Neuronal stem cell (in vitro differentiated cells): ENCODE measurements at places on chromosomes 4 and X.

DNA sequence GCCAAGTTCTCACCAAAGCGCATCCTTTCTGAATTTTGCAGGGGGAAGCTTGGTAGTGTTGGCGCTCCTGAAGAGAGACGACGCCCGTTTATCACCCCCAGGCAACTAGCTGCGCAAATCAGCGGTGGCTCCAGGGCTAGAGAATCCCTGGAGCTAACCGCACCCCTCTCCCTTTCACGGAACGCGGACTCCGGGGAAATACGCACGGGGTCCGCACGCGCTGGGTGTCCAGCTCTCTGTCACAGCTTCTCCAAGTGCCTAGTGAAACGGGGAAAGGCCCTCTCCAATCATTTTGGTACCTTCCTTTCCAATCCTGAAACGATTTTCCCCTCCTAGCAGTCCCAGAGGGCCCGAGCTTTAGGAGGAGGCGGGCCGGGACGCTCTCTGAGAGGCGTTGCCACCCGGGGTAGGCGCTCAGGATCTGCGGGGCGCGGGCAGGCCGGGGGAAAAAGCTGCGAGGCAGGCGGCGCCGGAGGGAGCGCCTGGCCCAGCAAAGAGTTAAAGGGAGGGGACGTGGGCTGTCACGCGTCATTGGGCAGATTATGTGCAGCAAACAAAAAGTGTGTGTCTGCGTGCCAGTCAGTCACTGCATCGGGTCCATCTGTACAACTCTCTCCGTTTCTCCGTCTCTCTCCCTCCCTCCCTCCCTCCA is at the start of gene PRDM8:
Gene PRDM8 (plus strand): TSS at position 582 of the 652 bp plus-strand sequence. CDS start 2,578 bp downstream, outside the sequence.
- no peak for DNase-seq

- peak; percentile 17 for DNase-seq
These were observed 33.1 kb downstream of the FTHL17 start for GRCh38 chrX:31038575-31039326.

GRCh38 chr4:163395055-163395454 is 51.4 kb downstream of the NPY5R start:
- no peak for DNase-seq

GRCh38 chr4:142230991-142231390 is 594.6 kb downstream of the IL15 start:
- no peak for DNase-seq

DNA sequence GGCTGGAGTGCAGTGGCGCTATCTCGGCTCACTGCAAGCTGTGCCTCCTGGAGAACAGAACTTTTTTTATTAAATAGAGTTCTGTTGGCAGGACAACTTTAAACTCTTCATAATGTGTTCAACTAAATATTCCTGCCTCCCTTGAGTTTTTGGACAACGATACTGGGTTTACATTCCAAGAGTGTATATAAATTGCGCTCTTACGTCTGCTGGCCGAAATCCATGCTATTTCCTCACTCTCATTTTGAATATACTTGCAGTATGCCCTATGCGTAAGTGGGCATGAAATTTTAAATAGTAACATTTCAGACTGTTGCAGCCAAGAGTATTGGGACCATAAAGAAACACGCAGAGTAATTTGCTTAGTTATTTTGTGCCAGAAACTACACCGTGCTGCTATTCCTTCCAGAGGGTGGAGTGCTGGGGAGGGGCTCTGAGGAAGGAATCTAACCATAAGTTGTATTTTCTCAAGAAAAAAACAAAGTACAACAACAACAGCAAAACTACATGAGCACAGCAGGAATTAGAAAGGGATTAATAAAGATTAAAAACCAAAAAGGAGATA is 480.0 kb downstream of the NLGN4X start:
- no peak for DNase-seq

DNA sequence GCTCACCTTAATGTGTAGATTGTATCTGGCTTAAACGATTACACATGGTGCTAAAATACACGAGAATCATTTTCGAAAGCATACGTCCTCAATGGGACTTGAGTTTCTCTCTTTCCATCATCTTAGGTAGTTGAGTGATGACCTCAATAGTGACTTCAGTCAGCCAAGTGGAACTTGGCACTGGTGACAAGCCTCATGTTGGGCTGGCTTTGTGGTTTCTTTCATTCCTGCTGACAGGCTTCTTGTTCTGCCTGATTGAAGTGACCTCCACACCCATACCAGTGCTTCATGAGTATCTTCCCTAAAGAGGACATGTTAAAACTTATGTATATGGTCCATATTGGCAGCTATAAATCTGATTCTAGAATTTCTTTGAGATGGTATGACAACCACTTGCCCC is 159.1 kb upstream of the WDR1 start:
- DNase-seq: no peak

DNA sequence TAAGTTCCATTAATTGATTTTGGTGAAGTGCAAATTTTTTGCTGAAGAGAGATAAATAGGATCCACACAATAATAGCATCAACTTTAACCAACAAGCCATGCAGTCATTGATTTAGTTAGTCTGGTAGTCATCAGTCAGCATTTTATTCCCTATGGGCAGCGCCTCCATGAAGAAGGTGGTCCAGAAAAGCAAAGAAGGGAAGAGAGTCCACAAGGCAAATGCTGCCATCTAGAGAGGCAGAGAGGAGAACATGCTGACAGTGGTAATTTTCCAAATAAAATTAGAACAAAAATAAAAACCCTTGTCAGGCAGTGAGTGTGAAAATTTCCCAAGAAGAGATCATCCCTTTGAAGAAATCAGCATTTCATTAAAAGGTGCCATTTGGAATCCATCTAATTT is 366.7 kb upstream of the FAM241A start:
- no peak for DNase-seq

- DNase-seq: no peak
These were observed 36.8 kb upstream of the VBP1 start for GRCh38 chrX:155179346-155179997.

GRCh38 chr4:75053352-75053751 is 120.4 kb downstream of the PARM1 start:
- no peak for DNase-seq

DNA sequence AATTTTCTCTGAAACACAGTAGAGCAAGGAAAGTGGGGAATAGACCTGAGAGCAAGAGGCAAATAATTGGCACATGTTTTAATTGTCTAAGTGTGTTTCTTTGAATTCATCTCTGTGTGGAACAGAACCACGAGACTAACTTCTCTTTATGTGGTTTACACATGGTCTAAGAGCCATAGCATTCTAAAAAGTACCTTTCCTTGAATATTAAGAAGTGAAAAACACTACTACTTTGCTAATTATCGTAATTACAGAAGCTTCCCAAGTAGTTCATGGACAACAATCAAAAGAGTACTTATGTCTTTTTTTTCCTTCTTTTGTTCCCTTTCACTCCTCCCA is 2.9 kb upstream of the CYBB start:
- no peak for DNase-seq

GRCh38 chrX:39675619-39676018 is 422.1 kb downstream of the BCOR start:
- DNase-seq: no peak

- no peak for DNase-seq
These were observed 477 bp downstream of the KLHL13 start for GRCh38 chrX:118115953-118116712.

GRCh38 chr4:87853108-87853507 is 20.3 kb downstream of the MEPE start:
- peak; percentile 17 for DNase-seq

DNA sequence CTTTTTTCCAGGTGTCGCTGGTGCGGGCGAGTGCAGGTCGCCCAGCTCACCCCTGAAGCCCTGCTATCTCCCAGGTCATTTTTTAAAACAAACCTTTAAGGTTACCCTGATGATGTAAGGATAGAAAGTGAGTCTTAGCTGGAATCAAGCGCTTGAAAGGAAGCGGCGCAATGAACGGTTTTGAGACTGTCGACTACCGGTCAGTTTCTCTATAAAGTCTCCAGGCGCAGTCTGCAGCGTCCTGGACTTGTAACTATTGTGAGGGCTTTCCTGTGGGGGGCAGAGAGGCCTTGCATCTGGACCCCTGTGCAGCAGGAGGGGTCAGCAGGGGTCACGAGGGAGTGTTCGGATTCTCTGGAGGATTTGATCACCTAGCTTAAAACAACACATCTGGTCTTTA is 1.6 kb downstream of the KIT start:
- peak; percentile 37 for DNase-seq

DNA sequence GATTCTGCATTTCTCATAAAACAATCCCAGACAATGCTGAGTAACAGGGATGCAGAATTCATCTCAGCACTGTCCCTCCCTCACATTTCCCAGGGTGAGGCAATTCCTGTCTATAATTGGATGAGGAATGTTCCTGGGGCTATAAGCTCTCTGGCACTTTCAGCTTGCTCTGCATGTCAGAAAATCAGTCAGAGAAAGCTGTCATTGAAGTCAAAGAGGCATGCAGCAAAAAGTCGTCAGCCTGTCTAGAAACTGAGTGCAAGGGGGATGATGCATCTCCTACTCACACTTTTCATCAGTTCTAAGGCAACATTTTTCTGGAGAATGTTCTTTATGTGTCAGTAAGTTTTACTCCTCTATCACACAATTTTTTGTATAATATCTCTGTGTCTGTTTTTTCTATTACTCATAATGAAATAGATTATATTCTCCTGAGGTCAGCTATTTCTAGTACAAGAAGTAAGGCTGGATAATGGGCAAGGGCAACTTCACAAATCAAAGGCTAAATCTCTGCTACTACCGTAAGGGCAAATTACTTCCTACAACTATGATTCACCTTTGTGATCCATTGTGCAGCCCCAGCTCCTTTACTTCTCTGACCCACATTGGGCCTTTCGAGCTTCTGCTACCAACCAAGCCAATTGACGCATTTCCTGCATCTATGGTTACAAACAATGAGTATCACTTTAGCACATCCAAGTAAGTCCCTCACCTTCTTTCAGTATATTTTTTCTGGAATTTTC is 56.0 kb downstream of the TASL start:
- no peak for DNase-seq

- peak; percentile 14 for DNase-seq
These were observed 2.5 kb downstream of the COQ2 start for GRCh38 chr4:83282049-83282535.

- DNase-seq: peak; percentile 30
These were observed 129.0 kb upstream of the RASGEF1B start for GRCh38 chr4:81600520-81601357.

DNA sequence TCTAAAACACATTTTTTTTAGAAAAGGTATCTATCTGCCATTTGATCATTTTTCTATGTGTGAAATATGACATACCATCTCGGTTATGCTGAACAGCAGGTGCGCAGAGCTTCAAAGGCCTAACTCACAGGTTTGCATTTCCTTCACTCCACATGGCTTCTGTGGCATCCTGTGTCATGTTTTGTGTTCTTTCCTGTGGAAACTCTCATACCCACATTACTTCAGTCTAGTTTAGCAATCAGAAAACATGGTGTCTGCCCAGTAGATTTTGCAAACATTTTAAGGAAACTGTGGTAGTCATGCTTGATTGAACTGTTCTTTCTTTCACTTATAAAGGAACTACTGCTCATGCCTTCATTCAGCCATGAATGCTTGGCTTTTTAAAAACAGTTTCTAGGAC is 11.3 kb upstream of the ARAP2 start:
- DNase-seq: no peak

DNA sequence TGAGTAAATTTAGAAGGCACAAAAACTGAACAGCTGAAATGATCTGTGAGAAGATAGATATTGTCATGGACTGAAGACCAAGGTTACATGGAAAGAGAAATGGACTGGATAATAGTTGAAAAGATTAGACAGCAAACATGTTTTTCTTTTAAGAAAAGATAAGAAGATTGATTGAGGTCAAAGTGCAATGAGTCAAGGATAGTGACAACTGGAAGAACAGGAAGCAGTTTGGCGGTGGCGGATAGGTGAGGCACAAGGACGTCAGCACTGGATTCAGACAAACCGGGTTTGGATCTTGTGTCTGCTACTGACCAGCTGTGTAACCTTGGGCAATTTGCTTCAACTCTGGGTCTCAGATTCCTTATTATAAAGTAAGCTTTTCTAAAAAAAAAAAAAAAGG is 2.0 kb upstream of the HPGD start:
- no peak for DNase-seq

DNA sequence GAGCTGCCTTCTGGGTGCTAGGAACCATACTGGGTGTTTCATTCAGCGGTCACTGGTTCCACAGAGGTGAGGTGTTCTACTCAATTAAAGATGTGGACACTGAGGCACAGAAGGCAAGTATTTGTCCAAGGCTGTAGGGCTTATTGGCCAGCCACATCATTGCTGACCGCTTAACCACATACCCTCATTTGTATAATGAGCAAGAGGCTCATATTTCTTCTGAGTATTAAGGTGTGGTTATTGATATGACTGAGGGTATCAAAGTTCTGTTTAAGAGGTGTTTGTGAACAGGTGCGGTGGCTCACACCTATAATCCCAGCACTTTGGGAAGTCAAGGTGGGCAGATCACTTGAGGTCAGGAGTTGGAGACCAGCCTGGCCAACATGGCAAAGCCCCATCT is 14.3 kb downstream of the RNF4 start:
- no peak for DNase-seq

DNA sequence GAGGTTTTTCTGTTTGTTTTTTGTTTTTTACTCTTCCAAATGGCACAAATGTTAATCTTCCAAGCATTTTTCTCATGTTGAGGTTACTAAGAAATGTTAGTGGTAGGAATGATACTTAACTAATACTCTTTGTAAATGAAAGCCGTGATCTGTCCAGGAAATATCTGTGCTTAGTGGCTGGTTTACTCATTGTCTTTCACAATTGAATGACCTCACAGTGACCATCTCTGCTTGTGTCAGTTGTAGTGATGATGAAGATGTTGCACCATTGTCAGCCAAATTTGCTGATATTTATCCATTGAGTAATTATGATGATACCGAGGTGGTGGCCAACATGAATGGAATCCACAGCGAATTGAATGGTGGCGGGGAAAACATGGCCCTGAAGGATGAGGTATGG is 93.5 kb downstream of the TNIP2 start:
- no peak for DNase-seq

GRCh38 chr4:152678841-152679240 is 956 bp downstream of the TMEM154 start:
- no peak for DNase-seq

DNA sequence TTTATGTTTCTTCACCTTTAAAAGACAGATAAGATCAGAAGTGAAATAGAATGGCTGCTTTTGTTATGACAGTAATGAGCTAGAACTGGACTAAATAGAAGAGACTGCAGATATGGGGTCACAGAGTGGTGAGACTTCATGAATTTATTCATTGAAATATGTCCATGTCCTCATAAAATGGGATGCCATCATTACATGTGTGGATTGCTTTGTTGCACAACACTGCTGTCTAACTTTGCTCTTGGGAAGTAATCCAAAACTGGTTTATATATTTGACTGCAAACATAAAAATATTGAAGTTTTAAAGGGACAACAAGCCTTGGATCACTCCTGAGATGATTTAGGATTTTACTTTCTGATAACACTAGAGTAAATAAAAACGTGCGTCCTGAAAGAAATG is 209.2 kb upstream of the FAT4 start:
- no peak for DNase-seq

GRCh38 chr4:156981262-156981769 is 9.7 kb upstream of the PDGFC start:
- no peak for DNase-seq

DNA sequence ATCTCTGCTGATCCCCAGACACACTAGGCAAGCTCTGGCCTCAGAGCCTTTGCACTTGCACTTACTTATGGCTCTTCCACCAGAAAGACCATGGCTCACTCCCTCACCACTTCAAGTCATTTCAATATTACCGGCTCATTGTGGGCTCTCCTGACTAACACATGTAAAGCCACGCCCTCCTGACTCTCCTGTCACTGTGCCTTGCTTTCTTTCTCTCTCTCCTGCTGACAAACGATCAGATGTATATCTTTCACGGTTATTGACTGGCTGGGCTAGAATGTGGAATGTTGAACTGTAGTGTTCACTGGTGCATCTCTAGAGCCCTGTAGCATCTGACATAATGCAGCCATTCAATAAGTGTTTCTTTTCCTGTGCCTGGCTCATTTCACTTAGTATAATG is 425.1 kb downstream of the RAB28 start:
- no peak for DNase-seq
